ENCODE measurements at places on chromosomes 12 and 14.

- no peak for DNase-seq
Observed at GRCh38 chr12:111789779-111790178, 23.0 kb downstream of the ALDH2 start.

- DNase-seq, result no peak
Observed at GRCh38 chr14:69214393-69214792, 23.1 kb downstream of the EXD2 start.

DNA sequence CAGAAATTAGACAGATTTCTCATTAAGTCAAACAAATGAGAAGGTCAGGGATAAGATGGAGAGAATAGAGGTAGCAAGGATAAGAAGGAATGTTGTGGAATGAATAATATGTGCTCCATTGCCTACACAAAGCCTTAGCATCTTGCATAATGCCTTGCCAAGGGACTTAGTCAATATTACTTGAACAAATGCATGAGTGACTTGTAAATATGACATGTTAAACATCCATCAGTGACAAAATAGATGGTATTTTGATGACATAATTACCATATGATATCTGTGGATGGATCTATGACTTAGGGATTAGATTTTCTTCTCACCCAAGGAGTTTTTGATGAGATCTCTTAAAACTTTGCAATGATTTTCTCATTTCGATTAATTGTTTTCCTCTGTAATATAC is 194.1 kb upstream of the RASSF8 start:
- DNase-seq, result no peak

- DNase-seq, result no peak
Observed at GRCh38 chr14:68655911-68656316, 137.0 kb downstream of the ZFP36L1 start.

DNA sequence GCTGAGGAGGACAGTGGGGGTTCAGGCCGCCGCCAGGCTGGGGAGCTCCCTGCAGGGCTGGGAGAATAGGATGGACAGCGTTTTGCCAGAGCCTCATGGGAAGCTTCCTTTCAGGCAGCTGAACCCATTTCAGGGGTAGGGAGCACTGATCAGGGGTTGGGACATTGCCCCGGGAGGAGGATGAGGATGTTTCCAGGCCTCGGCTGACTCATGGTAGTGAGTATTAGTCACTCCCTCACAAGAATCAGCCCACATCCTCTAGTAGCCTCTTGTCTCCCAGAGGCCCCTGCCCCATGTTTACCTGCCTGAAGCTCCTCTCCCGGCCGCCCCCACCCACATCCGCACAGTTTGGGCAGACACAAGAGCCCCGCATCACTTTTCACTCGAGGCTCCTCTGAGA is 89.8 kb downstream of the ZFP36L1 start:
- DNase-seq, result no peak

GRCh38 chr14:69715725-69716477 is 51.0 kb upstream of the SRSF5 start:
- DNase-seq, result no peak

DNA sequence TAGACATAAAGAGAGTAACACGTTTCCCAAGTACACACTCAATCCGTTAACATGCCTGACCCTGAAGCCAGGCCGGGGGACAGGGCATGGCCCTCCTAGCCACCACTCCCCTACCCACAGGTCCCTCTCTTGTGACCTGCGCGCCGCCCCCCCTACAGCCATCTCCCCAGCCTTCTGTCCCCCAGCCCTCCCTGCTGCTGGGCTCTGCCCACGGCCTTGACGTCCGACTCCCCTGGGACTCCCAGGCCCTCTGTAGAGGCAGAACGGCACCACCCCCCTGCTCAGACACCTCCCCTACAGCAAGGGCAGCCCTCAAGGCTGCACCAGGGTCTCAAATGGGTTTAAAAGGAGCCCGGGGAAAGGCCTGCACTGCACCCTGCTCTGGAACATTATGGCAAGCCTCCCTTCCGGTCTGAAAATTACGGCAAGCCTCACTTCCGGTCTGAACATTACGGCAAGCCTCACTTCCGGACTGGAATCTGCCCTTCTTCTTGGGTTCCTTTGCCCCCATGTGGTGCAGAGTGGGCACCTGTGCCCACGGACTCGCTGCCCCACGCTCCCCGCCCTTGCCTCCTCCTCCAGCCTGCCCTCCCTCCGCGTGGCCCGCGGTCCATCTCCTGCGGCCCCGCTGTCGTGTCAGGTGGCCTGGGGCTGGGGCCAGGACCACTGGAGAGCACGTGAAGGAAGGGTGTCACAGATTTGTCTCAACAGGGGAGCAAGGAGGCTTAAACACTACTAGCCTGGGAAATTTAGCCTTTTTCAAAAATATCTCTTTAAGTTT is 77.6 kb downstream of the MOK start:
- DNase-seq, result no peak

DNA sequence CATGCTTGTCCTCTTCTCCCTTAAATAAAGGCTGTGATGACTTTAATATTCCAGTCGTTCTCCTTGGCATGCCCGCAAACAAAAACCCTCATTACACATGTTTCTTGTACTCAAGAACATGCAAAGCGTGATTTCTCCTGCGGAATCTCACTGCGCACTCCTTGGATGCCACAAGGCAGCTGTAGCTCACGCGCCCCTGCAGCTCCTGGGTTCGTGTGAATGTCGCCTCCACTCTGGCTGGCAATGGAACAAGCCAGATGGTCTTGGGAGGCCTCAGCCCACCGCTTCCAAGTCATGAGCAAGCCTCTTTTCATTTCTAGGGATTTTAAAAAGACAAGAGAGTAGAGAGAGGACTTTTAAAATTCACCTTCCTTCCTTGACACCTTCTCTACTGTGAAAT is 403.8 kb downstream of the PCNX1 start:
- no peak for DNase-seq

DNA sequence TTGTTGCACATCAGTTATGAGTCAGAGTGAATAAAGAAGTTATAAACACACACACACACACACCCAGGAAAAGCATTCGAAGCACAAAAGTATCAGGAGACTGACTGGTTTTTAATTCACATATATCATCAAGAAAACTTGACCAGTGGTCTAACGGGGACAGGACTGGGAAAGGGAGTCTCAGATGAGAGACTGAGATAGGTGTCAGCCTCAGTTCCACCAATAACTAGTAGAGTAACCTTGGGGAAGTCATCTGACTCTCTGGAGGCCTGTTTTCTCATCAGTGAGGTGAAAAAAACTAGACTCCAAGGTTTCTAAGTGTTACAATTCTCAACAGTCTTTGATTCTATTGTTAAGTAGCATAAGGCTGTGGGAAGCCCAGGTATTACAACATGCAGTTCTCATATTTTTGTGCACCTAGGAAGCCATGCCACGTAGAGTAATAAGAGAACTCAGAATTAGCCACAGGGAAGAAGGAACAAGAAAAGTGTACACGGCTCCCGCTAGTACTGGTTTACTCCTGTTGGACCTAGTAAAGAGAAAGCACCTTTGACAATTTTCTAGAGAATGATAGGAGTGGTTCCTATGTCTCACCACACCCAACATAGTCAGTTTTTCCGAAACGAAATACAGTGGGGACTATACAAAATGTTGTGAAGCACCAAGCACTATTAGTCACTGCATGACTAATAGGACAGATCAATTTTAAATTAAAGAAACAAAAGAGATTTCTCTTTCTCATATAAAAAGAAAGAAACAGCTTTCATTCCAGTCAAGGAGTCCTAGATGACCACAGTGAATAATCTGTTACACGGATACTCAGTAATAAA is 5.0 kb downstream of the PPTC7 start:
- DNase-seq, result peak; percentile 61

DNA sequence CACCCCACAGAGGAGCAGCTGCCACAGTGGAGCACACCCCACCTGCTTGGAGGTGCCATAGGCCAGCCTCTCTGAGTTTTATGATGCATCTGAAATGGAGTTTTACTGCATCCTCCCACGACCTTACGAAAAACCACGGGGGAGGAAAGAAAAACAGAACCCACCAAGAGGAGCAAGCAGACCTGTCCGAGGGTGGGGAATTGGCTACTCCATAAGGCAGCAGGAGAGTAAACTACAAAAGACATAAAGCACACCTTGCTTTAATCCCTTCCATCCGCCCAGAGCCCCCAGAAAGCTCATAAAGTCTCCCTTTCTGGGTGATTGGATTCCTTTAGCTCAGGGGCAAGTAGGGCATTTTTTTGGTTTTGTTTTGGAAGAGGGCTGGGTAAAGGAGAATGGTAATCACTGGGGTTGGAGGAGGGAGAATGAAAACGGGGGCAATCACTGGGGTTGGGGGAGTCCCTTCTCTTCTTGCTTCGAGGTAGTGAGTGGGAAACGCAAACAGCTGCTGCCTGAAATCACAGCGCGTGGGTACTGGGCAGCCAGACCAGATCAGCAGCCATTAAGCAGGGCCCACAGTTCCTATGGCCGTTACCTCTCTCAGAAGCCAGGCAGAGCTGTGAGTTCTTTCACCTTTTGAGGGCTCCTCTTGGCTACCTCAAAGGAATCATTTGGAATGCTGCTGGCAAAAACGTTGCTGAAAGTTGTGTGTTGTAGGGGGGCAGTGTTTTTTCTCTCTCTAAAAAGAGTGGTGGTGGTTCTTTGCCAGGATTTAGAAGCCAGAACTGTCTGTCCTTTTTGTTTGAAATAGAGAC is 433.6 kb downstream of the ZFP36L1 start:
- no peak for DNase-seq

DNA sequence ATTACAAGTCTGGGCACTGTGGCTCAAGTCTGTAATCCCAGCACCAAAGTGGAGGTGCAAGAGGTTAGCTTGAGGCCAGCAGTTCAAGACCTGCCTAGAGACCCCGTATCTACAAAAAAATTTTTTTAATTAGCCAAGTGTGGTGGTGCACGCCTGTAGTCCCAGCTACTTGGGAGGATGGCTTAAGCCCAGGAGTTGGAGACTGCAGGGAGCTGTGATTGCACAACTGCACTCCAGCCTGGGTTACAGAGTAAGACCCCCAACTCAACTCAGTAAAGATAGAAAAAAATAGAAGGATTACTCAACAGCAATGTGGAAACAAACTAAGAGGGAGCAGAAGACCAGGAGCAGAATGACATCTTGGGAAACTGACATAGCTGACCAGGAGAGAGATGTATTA is 13.3 kb downstream of the SBNO1 start:
- no peak for DNase-seq

GRCh38 chr12:113506867-113507266 is 35.2 kb upstream of the LHX5 start:
- DNase-seq, result no peak

DNA sequence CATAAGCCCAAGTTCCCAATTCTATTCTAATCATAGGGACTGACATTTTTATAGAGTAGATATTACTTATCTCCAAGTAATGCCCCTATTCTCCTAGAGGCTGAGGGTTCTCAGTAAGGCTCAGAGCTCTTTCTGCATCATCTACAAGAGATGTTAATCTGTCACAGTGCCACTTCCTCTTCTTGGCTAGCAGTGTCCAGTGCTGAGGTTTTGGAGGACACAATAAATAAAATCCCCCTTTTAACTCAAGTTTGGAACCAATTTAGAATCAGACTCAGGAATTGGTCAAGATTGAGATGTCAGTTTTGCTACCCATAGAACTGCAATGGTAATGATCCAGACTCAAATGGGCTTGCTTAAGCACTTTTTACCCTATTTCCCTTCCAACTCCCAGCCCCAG is 154.1 kb upstream of the ARID2 start:
- DNase-seq, result no peak

- DNase-seq, result no peak
Observed at GRCh38 chr14:63777024-63777423, 49.2 kb upstream of the SGPP1 start.

- DNase-seq, result no peak
Observed at GRCh38 chr12:88493636-88494035, 86.6 kb downstream of the KITLG start.

- no peak for DNase-seq
Observed at GRCh38 chr12:113155646-113156045, 6.1 kb downstream of the CFAP73 start.

GRCh38 chr12:113862590-113863454 is 103.3 kb downstream of the RBM19 start:
- DNase-seq, result no peak

DNA sequence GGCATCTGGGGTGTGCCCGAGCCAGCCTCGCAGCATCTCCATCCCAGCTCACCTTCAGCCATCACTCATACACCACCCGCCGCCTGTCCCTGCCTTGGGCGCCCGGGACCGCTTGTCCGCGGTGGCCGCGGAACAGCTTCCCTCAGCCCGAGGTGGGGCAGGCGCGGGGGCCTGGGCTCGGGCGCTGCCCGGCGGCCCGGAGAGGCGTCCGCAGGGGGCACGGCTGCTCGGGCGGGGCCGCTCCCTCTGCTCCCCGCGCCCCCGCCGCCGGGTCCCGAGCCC is 430 bp downstream of the SLC41A2 start:
- DNase-seq, result no peak

- no peak for DNase-seq
Observed at GRCh38 chr12:39723831-39724230, 104.2 kb upstream of the ABCD2 start.

DNA sequence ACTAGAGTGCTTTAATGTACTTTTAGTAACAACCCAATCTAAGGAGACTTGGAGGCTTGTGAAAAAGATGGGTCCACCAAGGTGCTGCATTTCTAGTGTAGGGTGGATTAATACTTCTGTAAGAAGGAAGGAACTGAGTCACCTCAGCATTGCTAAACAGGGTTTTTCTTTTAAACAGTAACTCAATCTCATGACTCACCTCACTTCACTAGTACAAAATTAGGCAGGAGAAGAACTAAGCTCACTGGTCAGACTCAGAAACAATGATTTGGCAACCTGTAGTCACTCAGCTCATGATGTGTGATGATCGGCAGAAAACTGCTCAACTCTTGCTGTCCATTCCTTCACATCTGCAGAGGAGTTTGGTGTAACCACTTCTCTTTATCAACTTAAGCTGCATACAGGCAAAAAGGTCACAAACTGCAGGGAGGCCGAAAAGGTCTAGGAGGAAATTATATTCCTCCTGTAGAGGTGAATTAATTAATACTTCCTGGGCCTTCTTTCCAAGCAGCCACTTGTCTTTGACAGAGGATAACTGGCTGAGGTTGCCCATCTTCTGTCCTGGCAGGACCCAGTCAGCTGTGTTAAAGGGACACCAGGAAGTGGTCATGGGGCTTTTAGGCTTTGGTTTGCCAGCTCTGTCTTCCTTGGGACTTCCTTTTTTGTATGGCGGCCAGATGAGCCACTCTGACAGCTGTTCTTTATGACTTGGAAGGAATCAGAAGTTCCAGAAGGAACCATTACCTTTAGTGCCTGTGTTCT is 466.9 kb downstream of the FUT8 start:
- DNase-seq, result no peak

- no peak for DNase-seq
Observed at GRCh38 chr12:114687802-114688201, 3.8 kb upstream of the TBX3 start.

GRCh38 chr14:77869340-77869739 is 69.4 kb downstream of the ADCK1 start:
- DNase-seq, result no peak

GRCh38 chr12:5444520-5444919 is 12.6 kb downstream of the NTF3 start:
- no peak for DNase-seq

- no peak for DNase-seq
Observed at GRCh38 chr12:6996040-6996441, 22.2 kb downstream of the LPCAT3 start.

- no peak for DNase-seq
Observed at GRCh38 chr14:78519863-78520262, 349.7 kb downstream of the NRXN3 start.
